ENCODE measurements at places on chromosomes 4 and X.

DNA sequence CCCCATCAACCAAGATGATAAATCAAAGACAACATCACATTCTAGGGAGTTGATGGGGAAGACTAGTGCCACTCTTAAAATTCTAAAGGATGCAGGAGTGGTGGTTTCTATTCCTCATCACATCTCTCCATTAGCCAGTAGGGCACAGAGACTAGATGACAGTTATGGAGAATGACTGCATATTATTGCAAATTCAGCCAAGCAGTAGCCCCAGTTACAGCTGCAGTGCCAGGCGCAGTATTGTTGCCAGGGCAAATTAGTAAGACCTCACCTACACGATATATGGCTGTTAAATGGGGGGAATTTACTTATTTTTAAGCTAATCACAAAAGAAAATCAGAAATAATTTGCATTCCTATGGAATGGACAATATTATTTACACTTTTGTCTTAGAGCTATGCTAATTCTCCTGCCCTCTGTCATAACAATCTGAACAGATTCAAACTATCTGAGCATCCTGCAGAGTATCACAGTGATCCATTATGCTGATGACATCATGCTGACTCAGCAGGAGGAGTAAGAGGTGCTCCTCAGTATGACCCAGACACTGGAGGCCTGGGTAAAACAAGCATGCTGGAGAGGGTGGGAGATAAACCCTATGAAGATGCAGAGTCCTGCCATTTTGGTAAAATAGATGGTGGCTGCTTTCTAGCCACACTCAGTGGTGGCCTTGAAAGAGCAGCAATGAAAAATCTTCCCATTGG, 24.7 kb downstream of the ETNPPL start:
- no peak for DNase-seq

GRCh38 chr4:59127743-59128142, 2017.6 kb upstream of the IGFBP7 start:
- no peak for DNase-seq

DNA sequence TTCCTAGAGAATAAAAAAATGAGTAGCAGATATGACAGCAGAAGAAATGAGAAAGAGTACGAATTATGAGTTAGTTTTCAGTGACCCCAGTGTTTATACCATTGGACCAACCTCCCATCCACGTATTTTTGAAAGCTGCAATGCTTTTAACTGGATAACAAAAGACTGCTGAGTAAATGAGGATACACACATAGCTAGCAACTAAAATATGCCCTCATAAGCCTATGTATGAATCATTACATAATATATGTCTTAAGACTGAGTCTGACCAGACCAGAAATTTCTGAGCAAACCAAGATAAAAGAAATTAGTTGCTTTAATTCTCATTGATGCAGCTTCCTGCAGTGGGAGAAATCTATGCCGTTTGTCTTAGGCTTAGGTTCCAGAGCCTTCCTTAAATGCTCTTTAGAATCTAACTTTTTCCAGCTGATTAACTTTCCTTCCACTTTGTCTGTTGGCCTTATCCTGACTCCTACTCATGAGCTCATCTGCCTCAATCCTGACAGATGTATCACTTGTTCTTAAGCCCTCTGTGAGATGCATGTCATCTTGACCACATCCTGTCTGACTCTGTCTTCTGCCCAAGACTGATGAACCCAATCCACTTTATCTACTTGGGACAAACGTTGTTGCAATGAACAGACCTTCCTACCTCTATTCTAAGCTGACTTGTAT, 301.4 kb upstream of the AADAT start:
- DNase-seq, result no peak

GRCh38 chr4:127441571-127441970, 191.2 kb upstream of the INTU start:
- no peak for DNase-seq

DNA sequence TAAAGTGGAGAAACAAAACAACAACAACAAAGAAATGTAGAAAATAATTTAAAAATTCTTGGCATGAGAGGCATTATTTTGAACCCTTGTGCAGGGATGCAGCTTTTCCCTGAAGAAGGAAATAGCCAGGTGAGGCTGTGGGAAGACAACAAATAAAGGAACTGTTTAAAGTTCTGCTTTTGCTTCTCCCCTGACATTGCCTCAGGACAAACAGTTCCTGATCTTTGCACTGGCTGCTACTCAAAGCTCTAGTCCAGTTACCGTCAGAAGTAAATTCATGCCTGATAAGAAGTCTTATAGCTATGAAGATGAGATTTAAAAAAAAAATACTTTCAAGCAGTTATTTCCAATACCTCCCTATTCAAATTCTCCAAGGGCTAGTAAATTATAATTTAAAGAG, 233.8 kb downstream of the IL15 start:
- no peak for DNase-seq

- no peak for DNase-seq
These were observed 69.8 kb downstream of the COL25A1 start for GRCh38 chr4:109232681-109233080.

- DNase-seq, result no peak
These were observed 32.9 kb upstream of the GPR78 start for GRCh38 chr4:8547108-8547911.

DNA sequence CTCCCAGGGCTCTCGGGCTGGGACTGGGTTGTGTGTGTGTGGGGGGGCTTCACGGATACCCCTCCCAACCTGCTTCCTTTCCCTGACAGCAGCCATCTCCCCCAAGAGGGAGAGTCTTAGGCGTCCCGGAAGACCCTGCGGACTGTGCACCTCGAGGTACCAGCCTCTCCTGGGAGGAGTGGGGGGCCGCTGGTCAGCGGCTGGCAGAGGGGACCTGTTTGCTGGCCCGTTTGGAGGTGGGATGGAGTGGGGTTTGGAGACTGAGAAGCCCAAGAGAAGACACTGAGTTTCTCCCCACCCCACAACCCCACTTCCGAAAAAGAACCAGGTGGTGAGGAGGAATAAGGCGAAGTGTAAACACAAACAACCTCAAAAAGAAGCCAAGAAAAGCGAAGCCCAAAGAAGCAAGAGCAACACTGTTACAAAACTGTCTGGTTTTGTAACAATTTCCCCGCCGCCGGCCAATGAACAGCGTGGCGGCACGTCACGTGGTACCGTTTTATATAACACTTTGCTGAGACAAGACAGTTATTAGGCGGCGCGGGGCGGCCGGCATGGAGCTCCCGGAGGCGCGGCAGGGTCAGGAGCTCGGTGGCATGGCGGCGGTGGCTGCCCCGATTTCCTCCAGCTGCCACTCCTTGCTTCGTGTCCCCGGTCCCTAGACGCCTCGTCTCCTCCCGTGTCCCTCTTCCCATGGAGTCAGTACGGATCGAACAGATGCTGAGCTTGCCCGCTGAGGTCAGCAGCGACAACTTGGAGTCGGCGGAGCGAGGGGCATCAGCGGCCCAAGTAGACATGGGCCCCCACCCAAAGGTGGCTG, at the start of gene LONRF3:
Gene LONRF3, plus strand, starts transcription at position 531 of the 820 bp plus-strand sequence. Its CDS starts 163 bp downstream, at position 694.
- peak; percentile 30 for DNase-seq

DNA sequence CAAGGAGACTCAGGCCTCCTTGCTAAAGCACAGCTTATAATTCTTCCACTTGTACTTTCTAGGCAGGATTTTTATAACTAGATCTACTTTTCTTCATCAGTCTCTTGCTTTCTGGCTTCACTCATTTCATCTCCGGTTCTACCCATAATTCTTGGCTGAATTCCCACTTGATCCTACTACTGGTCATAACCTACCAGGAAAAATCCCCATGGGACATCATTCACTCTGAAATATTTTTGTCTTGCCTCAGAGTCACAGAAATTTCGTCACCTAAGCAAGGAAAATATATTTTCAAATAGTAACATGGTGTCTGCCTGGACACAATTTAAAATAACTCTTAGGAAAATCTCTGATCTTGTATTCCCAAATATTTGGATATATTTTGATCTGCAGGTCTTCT, 122.3 kb downstream of the TEX13A start:
- no peak for DNase-seq

DNA sequence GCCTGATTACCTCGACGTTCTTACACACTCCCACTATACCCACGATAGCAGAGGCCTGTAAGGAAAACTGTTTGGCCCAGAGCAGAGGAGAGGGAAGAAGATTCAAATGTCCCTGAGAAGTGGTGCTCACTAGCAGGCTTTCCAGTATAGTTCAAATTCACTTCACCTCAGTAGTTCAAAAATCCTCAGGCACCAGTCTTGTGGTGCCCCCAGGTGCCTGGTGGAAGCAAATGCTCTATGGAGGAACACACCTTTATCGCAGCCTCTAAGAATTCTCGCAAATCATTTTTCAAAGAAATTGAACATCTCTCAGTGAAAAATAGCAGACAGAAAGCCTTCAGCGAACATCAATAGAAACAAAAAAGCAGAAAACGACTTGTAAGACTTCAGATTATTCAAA, 12.2 kb upstream of the MTMR1 start:
- DNase-seq, result no peak

GRCh38 chr4:85756938-85757337, 282.0 kb downstream of the ARHGAP24 start:
- DNase-seq, result no peak

DNA sequence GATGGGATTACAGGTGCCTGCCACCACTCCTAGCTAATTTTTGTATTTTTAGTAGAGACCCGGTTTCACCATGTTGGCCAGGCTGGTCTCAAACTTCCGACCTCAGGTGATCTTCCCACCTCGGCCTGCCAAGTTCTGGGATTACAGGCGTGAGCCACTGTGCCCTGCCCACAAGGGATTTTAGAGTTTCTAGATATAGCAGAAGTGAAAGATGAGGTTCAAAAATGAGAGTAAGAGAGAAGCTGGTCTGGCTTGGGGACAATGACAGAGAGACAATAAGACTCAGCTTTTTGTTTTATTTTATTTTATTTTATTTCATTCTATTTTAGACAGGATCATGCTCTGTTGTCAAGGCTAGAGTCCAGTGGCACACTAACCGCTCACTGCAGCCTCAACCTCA, 30.6 kb downstream of the TRIM61 start:
- no peak for DNase-seq

- no peak for DNase-seq
These were observed 909 bp upstream of the SLAIN2 start for GRCh38 chr4:48340276-48340964.

DNA sequence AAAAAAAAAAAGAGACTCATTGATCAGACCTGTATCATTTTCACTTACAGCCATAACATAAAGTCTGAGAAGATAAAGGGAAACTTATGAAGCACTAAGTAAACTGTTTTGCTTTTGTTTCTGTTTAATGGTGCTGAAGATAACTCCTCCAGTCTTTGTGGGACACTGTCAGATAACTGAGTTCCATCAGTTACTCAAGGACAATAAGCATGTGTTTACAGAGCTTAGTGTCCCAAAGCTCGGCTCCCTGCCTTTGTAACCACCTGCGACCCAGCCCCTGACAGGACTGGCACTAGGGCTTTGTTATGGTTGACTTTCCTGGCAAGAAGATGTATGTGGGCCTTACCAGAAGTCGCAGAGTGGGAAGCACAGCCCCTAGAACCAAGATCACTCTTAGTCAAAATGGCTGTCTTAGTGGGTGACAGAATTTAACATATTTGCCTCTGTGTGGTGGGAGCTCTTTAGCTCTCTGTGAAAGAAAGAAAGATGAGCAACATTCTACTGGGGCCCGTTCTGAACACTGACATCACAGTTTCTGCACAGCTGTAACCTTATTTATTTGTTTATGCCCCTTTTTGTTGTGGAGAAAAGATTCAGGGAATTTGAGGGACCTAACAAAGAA, 68.1 kb downstream of the FNIP2 start:
- no peak for DNase-seq

DNA sequence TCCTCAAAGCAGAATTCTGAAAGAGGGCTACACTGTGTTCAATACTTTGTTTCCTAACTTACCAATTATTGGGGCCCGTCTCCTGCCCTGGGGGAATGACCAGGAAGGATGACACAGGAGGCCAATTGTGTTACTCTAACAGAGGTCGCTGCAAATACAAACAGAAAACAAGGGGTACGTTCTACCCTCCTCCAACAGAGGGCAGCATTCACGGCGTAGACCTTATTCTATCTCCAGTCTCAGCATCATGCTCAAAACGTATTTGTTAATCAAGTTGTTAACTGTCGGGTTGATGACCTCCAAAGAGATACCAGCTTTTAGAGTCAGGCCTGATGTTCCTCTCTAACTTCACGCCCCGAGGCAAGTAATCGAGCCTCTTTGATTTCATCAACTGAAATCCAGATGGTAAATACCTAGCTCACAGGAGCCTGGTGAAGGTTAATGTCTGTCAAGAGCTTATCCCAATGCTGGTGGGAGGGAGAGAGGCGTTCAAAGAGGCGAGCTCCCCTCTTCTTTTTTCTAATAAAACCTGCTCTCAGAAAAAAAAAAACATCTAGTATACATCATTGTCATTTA, 181.0 kb upstream of the KCNIP4 start:
- DNase-seq, result no peak

GRCh38 chr4:83961575-83961974, 425.7 kb downstream of the GPAT3 start:
- no peak for DNase-seq

Measured in stimulated activated CD8-positive, alpha-beta memory T cell treated with anti-CD3 and anti-CD28 coated beads, Interleukin-4, amount 100 ng/mL, for 1 hour (primary cell).